ENCODE measurements at places on chromosomes 3 and 15. TPM values are rescaled to one million over a fixed set of nuclear protein-coding genes. Genes with fewer than 3 reads are reported as not detected.
A peak's percentile ranks its signal among the peaks of the same experiment; 100 is the strongest.

Gene RAB6B
- total RNA-seq = 16.4 TPM

- no peak for DNase-seq
Observed at GRCh38 chr15:63040509-63040908, 2.0 kb upstream of the TPM1 start.

Gene CILP
- total RNA-seq = 35.1 TPM

DNA sequence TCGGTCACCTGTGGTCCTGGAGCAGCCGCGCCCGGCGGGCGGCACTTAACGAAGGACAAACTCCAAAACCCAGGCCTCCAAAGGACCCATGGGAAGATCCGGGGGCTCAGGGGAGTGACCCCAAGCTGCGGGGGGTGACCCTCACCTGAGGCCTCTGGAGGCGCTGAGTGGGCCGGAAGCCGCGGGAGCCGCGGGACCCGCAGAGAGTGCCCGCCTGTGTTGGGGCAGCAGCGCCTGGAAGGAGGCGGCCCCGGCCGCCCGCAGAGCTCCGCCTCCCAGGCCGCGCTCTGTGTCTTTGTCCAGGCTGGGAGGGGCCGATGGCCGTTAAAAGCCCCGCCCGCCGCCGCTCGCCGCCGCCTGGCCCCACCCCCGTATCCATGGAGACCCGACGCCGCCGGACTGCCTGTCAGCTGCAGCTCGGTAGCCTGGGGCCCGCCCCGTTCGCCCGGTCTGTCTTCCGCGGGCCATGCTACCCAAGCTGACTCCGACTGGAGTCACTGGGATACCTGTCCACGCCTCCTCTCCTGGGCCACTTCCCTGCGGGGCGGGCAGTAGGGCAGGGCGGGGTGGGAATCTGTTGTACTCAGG, 15.3 kb upstream of the FANCD2 start:
- peak; percentile 82 for DNase-seq

DNA sequence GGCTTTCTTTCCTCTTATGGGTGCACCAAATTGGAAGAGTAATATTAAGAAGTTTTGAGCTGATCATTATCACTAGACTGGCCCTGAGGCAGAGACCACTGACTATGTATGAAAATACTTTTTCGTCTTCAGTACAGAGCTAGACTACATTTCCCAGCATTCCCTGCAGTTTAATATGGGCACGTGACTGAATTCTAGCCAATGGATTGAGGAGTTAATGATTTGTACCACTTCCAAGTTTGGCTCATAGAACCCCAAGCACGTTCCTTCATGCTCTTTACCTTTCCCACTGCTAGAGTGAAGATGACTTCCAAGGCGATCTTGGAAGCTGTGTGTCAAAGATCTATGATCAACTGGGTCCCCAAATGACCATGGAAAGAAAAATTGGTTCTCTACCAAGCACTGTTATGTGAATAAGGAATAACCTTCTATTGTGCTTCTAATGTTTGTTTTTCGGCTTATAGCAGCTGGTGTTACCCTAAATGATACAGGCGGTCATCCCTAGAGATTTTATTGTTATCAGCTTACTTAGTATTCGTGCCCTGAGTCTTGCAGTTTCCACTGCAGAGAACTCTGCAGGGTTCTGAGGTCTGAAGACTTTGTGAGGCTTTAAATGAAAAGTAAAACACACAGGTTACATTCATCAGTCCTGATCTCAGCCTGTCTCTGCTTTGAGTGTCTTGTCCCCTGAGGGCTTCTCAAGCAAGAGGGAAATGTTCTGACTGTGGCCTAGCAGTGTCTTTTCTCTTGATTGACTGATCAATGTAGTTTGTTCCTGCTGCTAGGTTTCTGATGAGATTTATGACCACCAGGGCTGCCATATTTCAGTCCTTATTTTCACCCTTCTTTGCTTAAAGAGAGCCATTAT, 486.8 kb downstream of the PDCD6IP start:
- no peak for DNase-seq

DNA sequence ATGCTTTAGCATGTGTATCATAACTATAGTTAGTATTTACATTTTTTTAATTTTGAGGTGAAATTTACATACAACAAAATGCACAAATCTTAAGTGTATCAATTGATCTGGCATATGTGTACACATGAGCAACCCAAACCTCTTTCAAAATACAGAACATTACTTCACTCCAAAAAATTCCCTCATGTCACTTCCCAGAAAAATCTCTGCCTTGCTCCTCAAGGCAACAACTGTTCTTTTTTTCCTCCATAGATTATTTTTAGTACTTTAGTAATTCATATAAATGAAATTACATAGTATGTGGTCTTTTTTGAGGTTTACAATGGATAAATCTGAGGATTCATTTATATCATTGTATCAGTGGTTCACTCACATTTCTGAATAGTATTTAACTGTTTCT, 84.9 kb downstream of the TRIM42 start:
- no peak for DNase-seq

GRCh38 chr3:72101494-72101893, 316.5 kb upstream of the PROK2 start:
- DNase-seq = no peak

Gene KNSTRN
- total RNA-seq = 16.0 TPM

Gene VGLL3
- total RNA-seq = 99.6 TPM

- no peak for DNase-seq
Observed at GRCh38 chr15:38539008-38539343, 25.6 kb downstream of the RASGRP1 start.

DNA sequence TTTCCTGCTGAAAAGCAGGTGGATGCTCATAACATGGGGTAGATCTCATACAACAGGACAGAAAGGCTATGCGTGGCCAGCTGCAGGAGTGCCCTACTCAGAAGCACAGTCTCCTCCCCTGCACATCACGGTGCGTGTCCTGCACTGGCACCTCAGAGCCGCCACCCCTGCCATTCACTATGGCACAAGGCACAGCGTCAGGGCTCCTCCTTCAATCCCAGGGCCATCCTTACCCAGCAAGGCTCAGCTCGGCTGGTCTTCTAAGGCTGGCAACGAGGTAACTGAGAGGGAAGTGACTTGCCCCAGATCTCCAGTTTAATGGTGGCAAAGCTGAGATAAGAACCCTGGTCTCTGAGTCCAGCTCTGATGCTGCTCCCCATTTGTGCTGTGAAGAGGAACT, 97.1 kb downstream of the CPN2 start:
- no peak for DNase-seq

Gene PPP1R14D
- not detected for total RNA-seq

DNA sequence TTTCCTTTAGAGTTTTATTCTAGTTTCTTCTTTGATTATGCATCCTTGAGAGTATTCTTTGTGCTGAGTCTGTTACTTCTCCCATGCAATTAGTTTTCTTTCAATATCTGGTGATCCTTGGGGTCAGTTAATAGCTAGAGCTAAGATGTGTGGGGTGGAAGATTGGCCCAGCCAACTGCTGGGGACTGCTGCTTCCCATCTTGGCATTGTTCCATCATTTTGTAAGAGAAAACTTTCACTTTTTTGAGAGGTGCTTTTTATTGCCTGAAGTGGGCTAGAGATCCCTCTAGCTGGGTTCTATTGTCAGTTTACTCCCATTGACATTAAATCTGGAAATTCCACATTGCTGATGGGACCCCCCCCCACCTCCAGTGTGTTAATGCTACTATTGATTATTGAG, 15.4 kb downstream of the BCL2L10 start:
- DNase-seq = no peak

GRCh38 chr15:48355377-48355776, 24.1 kb downstream of the DUT start:
- DNase-seq = no peak

DNA sequence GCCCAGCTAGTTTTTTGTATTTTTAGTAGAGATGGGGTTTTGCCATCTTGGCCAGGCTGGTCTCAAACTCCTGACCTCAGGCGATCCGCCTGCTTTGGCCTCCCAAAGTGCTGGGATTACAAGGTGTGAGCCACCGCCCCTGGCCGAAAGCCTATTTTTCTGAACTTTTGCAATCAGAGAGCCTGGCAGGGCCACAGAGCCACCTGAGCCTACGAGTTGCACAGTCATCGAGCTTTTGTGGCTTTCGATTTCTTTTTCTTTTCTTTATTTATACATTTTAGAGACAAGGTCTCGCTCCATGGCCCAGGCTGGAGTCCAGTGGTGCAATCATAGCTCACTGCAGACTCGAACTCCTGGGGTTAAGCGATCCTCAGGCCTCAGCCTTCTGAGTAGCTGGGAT, 140.4 kb downstream of the NSMCE3 start:
- no peak for DNase-seq

Gene PARP15
- 4.1 TPM for total RNA-seq

DNA sequence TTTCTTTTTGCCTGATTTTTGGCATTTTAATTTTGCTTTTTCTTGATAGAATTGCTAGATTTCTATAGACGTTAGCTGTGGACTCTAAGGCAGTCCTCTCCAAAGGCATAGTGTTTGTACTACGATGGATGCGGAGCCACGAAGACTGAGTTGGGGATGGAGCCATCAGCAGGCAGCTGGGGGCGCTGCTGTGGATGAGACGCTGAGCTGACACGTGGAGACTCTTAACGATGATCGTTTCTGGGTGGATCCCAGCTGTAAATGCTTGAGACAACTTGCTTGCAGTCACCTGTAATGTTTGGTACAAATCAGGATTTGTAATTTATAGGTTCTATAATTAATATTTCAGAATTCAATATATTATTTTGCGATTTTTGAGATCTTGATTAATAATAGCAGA, 13.3 kb upstream of the PPP1R2 start:
- no peak for DNase-seq

GRCh38 chr15:82020625-82021394, 25.0 kb downstream of the MEX3B start:
- DNase-seq = no peak

DNA sequence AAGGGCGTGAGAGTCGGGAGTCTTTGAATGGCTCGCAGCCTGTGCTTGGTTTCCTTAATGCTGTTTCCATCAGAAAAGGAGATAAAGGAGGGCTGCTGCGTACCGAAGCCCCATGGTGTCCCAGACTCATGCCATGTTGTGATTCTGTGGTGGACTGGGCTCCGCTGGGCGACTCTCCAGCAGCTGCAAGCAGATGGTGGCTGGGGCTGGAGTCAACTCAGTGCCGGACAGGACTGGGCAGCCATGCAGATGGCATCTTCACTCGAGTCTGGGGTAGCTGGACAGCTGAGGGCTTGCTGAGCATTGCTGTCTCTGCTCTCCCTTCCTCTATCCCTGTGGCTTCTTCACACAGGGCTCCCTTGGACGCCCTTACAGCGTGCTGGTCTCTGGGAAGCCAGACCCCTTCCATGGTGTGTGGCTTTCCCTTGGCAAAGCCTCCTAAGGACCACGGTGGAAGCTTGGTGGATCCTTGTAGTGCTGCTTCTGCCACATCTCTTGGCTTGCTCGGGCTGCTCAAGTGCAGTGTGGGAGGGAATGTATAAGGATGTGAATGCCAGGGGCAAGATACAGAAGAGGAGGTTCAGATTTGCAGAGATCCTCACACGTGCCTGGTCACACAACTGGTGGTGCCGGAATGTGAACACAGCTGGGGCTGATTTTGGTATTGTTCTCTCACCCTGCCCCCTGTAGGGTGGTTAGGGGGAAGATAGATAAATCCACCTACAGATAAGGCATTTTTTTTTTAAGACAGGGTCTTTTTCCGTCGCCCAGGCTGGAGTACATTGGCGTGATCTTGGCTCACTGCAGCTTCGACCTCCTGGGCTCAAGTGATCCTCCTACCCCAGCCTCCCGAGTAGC, 9.0 kb downstream of the NIPA1 start:
- DNase-seq = no peak

GRCh38 chr3:170614214-170614966, 28.5 kb upstream of the SLC7A14 start:
- DNase-seq = no peak

DNA sequence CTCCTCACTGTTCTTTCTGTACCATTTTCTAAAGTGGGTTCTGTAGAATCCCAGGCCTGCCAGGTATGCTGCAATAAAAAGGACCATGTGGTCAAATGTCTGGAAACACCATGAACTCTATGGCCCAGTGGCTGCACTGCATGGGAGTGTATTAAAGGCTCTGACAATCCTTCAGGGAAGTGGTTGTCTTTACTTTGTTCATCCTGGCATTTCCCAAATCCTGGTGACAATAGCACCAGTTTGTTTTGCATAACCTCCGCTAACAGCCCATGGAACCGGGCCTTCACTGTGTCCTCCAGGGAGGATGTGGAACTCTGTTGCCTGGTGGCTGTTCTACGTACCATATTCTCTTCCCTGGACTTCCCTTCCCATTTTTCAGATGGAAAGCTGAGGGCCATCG, 11.2 kb upstream of the DUSP7 start:
- DNase-seq = no peak

Gene SAXO2
- total RNA-seq = 1.9 TPM

DNA sequence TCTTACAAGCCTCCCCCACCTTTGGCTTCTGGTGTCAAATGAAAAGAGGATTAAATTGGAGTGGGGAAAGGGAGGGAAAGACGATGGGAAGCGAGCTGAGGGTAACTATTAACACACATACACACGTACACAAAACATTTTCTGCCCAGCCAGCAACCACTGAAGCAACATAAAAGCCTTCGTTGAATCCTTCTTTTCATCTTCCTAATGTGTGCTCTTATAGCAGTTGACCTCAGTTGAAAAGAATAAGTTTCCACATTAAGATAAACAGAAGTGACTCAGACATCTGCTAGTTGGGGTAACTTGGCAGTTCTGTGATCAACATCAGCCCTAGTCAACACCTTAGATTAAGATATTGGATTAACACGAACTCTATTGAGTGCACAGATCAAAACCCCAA, 558.5 kb downstream of the MECOM start:
- DNase-seq = no peak

Gene CHD2
- total RNA-seq = 140 TPM

GRCh38 chr3:187795207-187795960, 50.1 kb upstream of the BCL6 start:
- no peak for DNase-seq

DNA sequence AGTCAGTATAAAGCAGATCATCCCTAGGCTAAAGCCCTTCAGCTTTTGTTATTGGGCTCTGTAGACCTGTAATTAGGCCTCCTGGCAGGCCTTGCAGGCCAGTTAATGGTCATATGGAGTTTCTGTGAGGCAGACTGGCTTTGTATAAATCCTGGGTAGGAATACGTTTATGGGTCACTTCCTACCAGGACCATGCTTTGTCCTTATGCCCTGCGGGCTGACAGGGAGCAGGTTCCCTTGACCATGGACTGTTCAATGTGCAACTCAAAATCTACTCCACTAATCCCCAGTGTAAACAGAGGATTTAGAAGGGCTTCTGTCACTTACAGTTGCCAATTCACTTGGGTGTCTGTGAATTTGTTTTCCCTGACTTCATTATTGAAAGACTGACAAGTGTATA, 202.7 kb upstream of the MLF1 start:
- DNase-seq = no peak
